ENCODE measurements at places on chromosomes 13 and 19. TPM values are rescaled to one million over a fixed set of nuclear protein-coding genes. Genes with fewer than 3 reads are reported as not detected.

Gene SERPINE3
- 0.20 TPM for polyA plus RNA-seq

Gene C19orf47
- 10.2 TPM for polyA plus RNA-seq

Gene ZNF480
- polyA plus RNA-seq, result 20.4 TPM

Gene ZNF71
- polyA plus RNA-seq, result 9.3 TPM

Gene PCDH9
- polyA plus RNA-seq, result 16.5 TPM

- no peak for DNase-seq
Observed at GRCh38 chr13:29073755-29074154, 253.6 kb downstream of the MTUS2 start.

GRCh38 chr13:75415694-75416093 is 66.3 kb downstream of the TBC1D4 start:
- no peak for DNase-seq

GRCh38 chr13:37357548-37357947 is 241.0 kb downstream of the POSTN start:
- DNase-seq, result no peak

- DNase-seq, result no peak
Observed at GRCh38 chr19:19602713-19603324, 15.7 kb downstream of the PBX4 start.

- no peak for DNase-seq
Observed at GRCh38 chr19:51139299-51140014, 2.6 kb upstream of the SIGLEC7 start.

GRCh38 chr13:83340170-83340569 is 542.1 kb downstream of the SLITRK1 start:
- no peak for DNase-seq

DNA sequence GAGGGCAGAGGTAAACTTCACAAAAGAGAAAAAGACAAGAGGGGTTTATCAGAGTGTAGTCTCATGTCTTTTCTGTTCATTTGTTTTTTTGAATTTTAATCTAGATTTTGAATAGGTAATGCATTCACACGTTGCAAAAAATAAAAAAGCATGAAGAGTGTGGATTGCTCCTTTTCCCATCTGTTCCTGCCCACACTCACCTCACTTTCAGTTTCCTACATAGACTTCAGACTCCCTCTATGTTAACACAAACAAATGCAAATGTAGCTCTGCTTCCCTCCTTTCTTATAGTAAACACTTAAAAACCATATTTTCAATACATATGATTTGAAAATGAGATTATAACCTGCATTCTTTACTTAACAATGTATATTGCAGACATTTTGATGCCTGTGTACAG is 20.3 kb downstream of the TNFSF13B start:
- no peak for DNase-seq

Measured in right renal pelvis (tissue), 4 donors.